ENCODE measurements at places on chromosomes 2 and 18.

GRCh38 chr2:151575338-151575737 lies 158.9 kb downstream of the NEB start:
- DNase-seq, result no peak

DNA sequence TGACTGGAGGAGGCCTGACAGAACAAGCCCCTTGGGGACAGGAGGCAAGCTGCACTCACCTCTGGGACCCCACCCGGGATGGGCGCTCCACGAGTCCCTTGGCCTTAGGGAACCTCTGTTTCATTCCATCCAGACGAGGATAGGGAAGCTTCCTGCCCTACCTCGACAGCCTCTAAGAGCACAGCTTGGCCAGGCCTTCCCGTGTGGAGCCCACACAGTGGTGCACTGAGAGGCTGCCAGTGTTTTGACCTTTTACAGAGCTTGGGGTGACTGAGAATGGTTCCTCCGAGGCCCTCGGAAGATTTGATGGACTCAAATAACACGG lies 91.4 kb upstream of the SMAD7 start:
- DNase-seq, result no peak

DNA sequence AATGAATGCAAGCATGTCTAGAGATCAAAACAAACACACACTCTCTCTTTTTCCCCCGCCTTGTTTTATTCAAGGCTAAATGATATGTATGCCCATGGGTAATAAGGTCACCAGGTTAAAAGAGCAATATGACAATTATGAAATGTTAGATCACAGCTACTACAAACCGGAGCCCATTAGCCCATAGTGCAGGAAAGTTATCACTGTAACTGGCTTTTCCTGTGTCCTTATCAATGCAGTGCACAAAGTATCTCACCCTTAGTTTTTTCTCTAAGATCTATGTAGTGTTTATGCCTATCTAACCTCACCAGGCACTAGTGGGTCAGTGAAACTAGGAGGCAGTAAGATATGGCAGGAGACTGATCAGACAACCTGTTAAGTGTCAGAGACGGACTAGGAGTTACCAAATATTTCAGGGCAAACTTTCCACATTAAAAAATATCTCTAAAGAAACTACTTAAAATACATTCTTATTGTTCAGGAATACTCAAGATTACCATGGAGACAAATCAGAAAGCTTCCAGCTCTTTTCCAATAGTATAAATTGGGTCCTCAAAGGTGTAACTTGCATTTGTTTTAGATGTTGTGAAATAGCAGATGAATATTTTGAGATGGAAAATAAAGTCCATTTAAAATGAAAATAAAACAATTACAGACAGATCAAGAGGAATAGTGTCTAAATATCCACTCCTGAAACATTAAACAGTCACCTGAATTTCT lies 282.2 kb downstream of the EXOC6B start:
- DNase-seq, result no peak

GRCh38 chr2:219175928-219176817 lies 552 bp downstream of the CNPPD1 start:
- DNase-seq, result peak; percentile 39

DNA sequence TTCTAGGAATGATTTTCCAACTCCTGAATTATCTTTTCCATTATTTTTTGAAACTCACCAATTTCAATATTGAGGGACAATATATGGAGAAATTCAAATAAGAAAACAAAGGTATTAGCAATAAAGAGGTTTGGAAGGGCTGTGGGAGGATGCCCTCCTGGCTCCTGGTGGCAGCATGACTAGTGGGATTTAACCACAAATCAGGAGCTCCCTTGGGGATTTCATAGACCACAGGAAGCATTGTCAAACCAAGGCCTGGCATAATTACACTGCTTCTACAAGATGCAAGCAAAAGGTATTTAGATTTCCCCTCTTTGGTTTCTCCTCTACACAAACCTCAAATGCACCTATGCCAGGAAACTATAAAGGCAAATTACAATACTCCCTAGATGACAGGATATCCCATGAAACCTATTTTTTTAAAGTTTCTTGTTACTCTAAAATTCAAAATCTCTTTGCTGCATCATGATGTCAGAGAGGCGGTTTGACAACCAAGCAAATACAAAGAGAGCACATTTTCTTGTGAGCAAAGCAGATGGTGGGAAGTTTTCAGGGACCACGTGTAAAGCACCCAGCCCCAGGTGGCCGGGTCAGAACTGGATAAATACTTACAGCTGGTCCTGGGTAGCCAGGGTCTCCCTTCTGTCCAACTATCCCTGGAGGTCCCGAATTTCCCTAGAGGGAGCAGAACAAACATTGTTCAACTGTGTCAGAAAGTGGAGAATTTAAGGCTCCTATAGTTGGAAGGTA lies 67.9 kb downstream of the COL6A3 start:
- no peak for DNase-seq

GRCh38 chr2:72924353-72925240 lies 7.3 kb downstream of the EMX1 start:
- DNase-seq, result no peak

- DNase-seq, result no peak
Measured at GRCh38 chr2:166360906-166361305, 14.8 kb downstream of the SCN9A start.

DNA sequence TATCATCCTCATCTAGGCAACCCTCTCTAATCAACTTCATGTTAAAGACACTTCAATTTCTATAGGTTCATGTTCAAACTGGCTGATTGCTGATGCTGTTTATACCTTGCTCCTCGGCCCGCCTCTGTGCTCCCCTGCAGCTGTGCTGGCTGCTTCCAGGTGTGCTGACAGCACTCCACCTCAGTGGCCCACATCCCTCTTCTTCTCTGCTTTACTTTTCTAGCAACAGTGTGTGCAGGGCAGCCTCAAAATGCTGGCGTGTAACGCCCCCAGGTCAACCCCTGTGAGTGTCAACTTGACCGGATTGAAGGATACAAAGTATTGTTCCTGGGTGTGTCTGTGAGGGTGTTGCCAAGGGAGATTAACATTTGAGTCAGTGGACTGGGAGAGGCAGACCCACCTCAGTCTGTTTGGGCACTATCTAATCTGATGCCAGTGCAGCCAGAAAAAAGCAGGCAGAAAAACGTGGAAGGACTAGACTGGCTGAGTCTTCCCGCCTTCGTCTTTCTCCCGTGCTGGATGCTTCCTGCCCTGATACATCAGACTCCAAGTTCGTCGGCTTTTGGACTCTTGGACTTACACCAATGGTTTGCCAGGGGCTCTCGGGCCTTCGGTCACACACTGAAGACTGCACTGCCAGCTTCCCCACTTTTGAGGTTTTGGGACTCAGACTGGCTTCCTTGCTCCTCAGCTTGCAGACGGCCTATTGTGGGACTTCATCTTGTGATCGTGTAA lies 94.7 kb downstream of the COL6A3 start:
- no peak for DNase-seq

DNA sequence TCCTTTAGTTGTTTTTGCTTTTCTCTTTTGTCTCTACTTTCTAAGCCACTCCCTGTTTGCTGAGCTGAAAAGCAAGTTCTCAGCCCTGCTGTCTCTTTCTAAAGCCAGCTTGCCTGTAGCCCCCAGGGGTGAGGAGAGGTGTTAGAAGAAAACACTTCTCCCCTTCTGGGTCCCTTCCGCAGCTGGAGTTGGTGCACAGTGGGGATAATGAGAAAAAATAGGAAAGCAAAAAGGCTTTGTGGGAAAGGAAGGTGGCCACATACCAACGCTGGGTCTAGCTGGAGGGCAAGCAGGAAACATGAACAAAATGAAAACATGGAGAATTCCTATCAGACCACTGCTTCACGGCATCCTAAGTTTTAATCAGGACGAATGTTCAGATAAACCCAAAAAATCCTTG lies 15.5 kb upstream of the SLC20A1 start:
- DNase-seq, result no peak

DNA sequence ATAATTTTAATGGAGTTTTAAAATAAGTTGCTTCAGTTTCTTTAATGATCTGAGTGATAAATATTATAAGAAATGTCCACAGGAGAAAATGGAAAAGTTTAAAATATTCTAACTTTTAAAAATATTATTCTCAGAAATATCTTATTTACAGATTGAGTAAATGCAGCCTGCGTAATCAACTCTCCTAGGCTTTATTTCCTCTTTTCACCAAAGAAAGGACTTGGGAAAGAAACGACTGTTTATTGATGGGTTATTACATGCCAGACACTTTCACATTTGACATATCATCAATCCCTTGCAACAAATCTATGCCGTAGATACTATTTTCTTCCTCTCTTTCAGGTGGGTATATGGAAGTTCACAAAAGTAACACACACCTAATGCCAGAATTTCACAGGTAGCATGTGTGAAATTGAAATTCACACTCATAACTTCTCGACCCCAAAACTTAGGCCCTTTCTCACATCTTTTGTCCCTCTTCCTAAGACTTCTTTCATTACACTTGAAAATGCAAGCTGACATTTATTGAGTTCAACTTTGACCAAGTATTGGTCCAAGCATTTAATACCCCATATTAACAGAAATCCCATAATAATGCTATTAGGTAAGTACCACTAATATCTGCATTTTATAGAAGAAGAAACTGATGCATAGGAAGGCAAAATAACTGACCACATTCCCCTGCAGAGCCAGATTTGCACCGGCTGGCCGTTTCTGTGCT lies 49.2 kb downstream of the MYOM1 start:
- no peak for DNase-seq

DNA sequence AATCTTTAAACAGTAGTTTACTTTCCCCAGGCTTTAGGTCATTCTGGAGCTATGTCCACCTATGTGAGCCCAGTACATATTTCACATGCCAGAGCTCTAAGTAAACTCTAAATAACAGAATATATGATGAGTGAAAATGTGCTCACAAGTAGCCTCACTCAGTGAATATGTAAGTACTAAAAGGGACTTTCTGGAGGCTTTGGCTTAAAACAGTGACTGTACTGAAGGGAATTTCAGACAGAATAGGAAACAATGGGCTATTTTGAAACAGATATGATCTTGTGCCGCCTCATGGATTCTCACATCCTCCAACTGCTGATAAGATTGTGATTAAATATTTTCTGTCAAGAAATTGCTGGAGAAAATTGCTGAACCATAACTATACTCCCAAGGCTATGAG lies 747.9 kb downstream of the SOCS6 start:
- DNase-seq, result no peak

DNA sequence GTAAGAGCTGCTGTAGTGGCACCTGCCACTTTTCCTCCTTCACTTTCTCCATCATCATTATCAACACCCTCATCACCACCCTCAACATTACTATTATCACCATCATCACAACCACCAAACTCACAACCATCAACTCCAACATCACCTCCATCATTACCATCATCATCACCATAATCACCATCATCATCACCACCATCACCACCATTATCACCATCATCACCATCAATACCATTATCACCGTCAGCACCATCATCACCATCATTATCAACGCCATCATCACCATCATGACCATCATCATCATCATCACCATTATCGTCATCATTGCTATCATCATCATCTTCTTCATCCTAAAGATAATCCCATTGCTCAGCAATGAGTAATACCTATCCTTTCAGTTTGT lies 255.8 kb downstream of the CYRIA start:
- DNase-seq, result no peak

DNA sequence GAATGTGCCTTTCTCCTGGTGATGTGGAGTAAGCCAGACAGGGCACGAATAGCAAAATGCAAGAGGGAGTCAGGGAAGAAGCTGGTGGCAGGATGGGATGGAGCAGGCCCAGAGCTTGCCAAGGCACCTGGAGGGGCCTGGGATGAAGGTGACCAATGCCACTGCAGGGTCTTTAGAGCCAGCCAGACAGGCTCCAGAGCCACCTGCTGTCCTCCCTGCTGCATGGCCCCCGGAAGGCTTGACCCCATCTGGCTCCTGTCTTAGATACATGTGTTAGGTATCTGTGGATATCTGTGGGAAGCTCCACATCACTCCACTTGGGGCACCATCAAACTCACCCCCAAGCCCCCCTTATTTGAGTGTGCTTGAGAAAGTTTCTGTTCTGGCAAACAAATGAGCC lies 99.9 kb upstream of the ATL2 start:
- DNase-seq, result no peak

DNA sequence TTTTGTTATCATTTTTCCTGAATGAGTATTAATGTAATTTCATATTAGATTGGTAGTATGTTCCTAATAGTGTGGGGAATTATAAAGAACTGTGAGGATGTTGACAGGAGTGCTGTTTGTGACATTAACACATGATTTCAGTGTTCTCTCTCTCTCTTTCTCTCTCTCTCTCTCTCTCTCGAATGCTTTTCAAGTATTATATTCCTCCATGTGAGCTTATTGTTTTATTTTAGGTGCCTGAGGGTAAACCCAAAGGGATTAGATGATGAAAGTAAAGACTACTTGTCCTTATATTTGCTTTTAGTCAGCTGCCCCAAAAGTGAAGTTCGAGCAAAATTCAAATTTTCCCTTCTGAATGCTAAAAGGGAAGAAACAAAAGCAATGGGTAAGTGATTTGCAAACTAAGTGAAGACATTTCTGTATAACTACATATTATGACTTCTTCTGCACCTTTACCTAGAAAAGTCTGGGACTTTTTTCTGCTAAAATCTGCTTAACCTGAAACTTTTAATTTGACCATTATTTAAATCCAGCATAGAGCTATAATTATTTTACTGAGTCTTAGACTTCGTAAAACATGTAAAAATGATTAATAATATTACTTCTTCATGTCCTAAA lies 49.2 kb downstream of the SPOPL start:
- DNase-seq, result no peak

DNA sequence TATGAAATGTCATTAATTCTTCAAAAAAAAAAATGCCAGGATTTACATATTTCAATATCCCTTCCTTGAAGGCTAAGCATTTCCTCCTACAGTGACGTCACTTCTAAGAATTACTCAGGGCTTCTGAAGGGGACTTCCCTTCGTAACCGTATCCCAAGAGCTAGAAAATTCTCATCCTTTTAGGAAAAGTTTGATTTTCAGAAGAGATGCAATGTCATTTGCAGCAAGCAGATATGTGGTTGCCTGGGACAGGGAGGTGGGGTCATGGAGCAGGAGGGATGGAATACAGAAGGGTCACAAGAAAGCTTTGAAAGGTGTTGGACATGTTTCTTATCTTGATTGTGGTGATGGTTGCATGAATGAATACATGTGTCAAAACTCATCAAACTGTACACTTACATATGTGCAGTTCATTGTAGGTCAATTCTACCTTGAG lies 97.0 kb upstream of the ATL2 start:
- DNase-seq, result no peak

GRCh38 chr2:121161272-121161671 lies 123.7 kb downstream of the TFCP2L1 start:
- DNase-seq, result no peak

- no peak for DNase-seq
Measured at GRCh38 chr2:63078852-63079606, 28.4 kb downstream of the OTX1 start.

DNA sequence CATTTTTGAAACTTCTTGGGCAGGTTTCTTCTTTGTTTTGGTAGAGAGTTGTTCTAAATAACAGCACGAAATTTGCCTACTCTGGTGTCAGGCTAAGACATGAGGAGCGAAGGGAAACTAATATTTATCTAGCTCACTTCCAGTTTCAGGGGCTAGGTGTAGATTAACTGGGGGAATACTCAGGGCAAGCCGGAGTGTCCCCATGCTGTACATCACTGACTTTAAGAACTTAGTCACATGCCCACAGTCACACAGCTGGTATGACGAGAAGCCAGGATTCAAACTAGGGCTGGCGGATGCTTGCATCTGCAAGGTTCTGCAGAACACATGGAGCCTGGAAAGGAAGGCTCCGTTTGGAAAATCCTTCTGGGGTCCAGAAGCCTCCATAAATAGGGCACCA lies 133.3 kb downstream of the ALPK2 start:
- no peak for DNase-seq

Measured in CD4-positive, CD25-positive, alpha-beta regulatory T cell (primary cell).